ENCODE measurements at places on chromosomes 2 and 18.

DNA sequence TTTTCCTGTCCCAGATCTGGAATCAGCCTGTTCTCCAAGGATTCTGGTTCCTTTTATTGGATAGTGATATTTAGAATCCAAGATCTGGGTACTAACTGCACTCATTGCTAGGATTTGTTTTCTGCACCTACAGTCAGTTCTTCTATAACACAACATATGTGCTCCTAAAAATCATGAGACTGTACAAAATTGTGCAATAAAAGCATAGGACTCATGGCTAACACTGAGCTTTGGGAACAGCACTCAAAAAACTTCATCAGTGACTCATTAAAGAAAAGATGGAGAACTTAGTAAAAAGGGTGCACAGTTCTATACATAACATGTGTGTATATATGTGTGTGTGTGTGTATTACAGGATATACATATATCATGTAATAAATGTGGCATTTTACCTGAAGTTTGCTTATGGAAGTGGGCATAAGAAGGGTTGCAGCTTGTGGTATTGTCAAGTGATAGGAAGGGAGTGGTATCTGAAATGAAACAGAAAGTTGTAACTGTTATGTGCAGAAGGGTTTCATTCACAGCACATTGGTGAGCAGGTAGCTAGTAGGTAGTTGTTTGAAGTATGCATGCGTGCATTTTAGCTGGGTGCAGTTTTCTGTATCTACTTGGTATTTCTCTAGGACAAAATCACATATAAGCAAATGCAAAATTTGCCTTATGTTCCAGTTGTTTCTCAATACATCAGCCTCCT, 5.9 kb upstream of the SCYGR2 start:
- DNase-seq: no peak

DNA sequence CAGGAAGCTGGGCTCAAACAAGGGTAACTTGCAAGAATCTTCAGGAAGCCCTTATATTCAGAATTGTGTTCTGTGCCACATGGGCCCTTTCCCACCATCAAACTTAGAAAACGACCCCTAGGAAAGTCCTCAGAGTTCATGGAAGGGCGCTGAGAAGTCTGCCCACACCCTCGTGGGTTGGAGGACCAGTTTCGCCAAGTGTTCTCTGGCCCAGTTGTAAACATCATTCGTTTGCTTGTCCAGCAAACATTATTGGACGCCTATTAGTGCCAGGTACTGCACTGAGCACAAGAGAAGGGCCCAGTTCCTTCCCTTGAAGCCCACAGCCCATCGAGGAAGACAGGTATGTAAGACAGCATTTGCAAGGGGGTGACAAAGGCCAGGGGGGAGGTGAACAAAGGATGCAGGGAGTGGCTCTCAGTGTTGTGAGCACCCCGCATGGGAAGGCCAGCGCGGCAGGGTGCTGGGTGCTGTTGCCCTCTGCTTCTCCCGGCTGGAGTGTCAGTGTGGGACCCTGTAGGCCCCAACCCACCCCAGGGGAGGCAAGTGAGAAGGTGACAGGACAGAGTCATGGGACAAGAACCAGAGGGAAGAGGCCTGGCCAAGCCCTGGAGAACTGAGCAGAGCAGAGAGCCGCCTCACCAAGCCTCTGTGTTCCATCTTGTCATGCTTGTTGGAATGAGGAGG, 60.2 kb upstream of the ALPP start:
- DNase-seq: no peak

DNA sequence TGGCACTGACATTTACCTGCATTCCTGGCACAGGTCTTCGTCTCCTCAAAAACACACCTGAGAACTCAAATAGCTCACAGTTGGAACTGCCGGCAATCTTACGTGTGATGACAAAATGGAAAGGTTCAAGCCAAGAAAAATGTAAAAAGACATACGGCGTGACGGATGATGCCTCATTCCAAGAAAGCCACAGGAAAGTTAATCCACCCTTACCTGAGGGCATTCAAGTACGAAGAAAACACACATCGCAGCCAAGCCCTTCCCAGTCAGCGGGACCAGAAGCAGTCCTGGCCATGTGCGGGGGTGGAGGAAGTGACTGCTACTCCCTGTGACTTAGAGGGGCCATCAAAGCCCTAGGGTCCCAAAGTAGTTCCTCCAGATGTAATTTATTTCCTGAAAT, 986.3 kb upstream of the CELF4 start:
- DNase-seq: no peak

DNA sequence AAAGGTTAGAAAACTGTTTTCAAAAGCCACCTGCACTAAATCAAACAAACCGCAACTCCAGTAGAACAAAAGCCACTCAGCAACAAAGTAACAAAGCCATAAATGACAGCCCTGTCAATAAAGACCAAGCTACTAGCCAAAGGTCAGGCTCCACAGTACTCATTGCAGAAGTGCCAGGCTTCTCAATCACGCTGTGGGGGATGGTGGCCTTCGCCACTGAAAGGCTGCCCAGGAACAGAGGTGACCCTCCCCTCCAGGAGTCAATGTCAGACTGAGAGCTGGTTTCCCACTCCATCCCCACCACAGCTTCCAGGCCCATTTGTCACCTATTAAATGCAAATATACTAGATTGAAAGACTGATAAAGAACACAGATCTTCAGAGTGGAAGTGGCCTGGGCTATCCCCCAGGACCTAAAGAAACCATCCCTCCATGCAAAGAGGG, 5.9 kb downstream of the ATP8B1 start:
- peak; percentile 53 for DNase-seq

DNA sequence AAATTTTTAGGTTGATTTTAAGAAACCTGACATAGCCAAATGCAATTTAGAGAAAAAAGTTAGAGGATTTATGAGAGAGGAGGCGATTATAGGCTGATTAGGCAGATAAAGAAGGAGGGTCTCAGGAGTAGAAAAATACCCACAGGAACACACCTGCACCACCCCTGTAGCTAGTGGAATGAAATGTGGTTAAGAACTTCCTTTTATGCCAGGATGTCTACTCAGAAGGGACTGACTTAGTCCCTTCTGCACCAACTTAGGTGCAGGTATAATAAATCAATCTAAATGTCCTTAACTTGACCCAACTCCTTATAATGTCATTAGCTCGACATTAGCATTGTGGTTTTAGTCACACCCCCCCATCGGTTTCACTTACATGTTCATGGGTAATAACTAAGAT, 1274.5 kb upstream of the TMEFF2 start:
- no peak for DNase-seq

DNA sequence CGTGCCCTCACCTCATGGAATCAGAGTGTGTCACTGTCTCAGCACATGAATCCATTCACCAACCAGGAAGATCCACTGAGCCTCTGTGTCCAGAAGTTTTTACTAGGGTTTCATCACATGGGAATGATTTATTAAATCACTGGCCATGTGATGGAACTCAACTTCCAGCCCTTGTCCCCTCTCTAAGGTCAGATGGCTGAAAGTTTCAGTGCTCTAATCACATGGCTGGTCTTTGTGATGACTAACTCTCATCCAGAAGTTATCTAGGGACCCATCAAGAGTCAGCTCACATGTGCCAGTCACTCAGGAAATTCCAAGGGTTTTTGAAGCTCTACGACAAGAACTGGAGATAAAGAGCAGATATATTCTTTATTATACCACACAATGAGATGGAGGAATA, 140.5 kb upstream of the GYPC start:
- no peak for DNase-seq

- peak; percentile 31 for DNase-seq
Observed at GRCh38 chr2:191675807-191676721, 1.9 kb upstream of the NABP1 start.

DNA sequence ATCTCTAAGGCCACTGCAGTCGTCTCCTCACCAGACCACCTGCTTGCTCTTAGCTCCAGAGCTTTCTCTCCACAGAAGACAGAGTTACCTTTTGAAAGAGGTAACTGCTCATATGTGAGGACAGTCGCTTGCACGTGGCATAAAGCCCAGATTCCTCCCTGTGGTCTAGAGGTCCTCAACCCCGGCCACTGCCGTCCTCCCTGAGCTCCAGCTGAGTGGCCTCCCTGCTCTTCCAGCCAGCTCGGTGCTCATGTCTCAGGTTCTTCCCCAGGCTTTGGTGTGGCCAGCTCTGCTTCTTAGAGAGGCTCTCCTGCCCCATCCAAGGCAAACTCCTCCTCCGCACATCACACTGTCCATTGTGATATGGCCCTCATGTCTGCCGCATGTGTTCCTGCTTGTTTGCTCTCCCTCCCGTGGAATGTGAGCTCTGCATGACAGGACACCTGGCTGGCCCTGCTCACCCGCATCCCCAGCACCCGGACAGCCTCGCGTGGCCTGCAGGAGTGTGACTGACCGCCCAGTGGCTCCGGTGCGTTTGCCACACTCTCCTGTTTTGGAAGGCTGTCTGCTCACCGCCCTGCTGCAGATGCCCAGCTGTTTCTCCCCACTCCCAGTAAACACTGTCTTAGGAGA, 91.5 kb upstream of the LDLRAD4 start:
- DNase-seq: no peak

GRCh38 chr18:44180683-44181082, 500.0 kb upstream of the SETBP1 start:
- DNase-seq: no peak
